Neural progenitor cell (in vitro differentiated cells): ENCODE measurements at places on chromosomes 11 and 22. TPM values are rescaled to one million over a fixed set of nuclear protein-coding genes. Genes with fewer than 3 reads are reported as not detected.
A peak's percentile ranks its signal among the peaks of the same experiment; 100 is the strongest.

DNA sequence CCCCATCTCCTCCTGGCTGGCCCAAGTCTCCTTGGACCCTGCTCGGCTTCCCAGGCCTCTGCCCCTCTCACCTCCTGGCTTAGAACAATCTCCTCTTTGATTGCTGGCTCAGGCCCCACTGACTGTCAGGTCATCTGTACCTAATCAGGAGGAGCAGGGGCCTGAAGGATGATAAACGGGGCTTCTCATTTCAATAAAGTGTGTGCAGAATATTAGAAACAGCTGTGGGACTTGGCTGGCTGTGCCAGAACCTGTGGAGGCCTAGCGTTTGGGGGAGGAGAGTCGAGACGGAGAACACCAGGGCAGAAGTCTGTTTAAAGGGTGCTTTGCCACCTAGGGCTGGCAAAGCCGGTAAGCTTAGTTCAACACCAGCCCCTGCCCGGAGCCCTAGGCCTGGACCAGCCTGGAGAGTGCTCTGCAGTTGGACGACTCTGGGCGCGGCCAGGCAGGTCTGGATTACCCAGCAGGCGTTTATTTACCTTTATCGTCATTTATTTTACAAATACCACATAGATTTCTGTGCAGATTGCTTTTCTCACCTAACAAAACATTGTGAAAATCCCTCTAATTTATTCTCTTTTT lies 10.1 kb upstream of the VSIG10L2 start:
- DNase-seq: no peak

The PICALM gene
- total RNA-seq: 119 and 204 TPM in 2 replicates

GRCh38 chr22:39601180-39601535 lies 30.6 kb downstream of the CACNA1I start:
- DNase-seq: no peak

The CNGA4 gene
- total RNA-seq: 0.15 TPM in 1 of 2 replicates, not detected in the other

GRCh38 chr22:46196278-46196677 lies 46.0 kb downstream of the PPARA start:
- no peak for DNase-seq

DNA sequence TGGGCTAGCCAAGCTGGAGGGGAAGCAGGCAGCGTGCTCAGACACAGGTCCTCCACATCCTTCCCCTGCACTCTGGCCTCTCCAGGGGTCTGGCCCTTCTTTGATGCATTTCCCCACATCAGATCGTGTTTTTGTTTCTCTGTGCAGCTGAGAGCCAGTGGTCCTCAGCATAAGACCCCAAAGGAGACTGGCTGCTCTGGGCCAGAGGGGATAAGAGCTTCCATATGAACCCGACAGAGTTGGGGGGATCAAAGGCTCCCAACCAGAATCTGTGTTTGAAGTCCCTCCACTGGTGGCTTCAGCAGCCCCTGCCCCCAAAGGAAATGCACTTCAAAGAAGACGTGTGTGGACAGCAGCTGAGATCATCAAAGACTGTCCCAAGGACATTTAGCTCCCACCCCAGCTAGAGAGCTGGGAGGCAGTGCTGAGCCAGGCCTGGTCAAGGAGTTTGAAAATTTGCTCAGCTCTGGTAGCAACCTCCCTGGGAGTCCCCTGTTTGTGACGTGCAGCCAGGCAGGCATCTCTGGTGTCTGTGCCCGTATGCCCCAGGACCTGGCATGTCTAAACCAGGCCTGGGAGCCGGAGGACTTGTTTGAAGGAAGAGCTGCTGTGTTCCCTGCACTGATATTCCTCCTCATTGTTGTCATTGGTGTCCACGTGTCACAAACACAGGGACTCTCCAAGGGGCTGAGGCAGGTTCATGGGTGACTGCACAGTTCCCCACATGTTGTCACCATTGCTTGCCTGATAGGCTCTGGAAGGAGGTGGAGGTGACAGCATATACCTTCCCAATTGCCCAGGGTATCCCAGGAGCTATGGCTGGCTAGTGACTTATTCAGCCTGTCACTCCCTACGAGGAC lies 99.0 kb downstream of the AMOTL1 start:
- DNase-seq: no peak

GRCh38 chr22:19984201-19984753 lies 32.3 kb downstream of the ARVCF start:
- no peak for DNase-seq

DNA sequence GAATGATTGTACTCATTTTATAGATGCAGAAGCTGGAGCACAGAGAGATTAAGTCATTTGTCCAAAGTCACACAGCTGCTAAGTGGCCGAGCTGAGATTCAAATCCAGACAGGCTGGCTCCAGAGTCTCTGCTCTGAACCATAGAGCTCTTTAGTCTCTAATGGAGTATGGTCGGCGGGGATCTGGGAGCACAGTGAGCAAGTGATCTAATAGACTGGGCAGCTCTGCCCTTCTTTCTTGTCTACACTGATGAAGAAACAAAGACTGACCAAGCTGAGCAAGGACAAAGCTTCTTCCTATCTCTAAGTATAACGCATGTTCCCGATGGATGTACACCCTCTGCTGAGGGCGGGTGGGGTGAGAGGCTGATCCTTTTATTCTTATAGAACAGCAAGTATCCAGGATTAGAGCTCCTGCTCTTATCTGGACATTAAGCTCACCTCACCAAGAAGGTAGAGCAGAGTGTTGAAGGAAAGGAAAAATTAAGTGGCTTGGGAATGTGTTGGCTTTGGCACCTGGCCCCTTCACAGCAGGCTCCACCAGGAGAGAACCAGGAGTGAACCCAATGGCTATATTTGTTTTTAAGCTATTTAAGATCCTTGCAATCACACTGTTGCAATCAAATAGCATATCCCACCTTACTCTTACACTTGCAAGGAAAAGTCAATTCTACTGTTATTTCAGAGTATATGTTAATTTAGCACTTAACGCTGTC lies 68.7 kb downstream of the ETS1 start:
- DNase-seq: no peak

The PLET1 gene
- not detected in 2 replicates for total RNA-seq

GRCh38 chr11:125947419-125948277 lies 1.8 kb downstream of the VSIG10L2 start:
- DNase-seq: no peak

DNA sequence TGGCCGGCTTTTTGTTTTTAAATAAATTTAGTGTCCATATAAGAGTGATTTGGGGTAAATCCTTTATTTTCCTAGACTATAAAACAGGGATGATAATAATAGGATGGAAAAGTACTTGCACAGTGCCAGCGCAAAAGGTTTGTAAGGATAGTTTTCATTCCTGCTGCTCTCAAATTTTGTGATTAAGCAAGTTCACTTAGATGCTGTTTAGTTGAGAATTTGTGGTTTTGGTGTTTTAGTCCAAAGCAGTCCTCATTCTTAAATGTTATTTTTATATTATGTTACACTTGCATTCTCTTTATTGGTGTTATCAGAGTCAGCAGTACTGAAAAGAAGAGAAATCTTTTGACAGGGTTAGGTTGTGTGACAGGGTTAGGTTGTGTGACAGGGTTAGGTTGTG lies 47.9 kb downstream of the PPP6R3 start:
- no peak for DNase-seq

- DNase-seq: no peak
These were observed 27.8 kb downstream of the ETS1 start for GRCh38 chr11:128559496-128560103.

The MMP10 gene
- total RNA-seq: 0.32 TPM in 1 of 2 replicates, not detected in the other

GRCh38 chr11:36030731-36031281 lies 86.9 kb downstream of the LDLRAD3 start:
- DNase-seq: no peak

The KCNE3 gene
- 1.2 and 1.3 TPM in 2 replicates for total RNA-seq

DNA sequence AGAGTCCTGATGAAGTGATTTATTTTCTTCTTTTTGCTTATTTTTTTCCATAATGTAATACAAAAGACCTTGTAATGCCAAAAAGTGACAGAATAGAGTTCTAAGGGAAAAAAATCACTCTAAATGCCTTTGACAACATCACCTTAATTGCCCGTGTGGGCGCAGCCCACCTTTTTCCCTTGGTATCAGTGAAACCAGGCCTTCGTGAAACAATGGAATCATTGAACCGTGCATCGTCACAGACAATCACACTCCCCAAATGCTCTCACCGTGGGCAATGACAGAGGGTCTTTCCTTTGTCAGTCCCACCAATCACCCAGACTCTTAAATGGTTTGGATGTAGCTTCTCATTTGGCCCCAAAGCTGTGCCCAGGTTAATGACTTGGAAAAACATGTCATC lies 9.6 kb upstream of the SLC6A5 start:
- DNase-seq: peak; percentile 53

DNA sequence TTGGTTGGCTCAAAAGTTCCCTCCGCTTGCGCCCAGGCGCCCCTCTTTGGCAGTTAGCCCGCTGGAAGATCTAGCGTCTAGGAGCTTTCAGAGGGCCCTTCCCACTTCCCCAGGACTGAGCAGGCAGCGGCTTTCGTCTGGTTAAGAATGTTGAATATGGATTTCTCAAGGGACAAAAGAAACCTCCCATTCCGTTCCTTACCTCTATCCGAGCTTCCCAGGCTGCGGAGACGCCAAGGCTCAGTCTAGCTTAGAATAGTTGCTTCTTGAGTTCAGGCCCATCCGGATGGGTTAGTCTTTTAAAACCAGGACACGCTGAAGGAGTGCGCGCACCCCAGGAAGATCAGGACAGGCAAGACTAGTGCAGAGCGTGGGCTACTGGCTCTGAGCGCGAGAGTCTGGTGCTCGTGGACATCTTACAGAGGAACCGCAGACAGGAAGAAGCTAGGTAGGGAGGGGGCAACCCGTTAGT lies 1.6 kb downstream of the NELL1 start:
- DNase-seq: peak; percentile 34

DNA sequence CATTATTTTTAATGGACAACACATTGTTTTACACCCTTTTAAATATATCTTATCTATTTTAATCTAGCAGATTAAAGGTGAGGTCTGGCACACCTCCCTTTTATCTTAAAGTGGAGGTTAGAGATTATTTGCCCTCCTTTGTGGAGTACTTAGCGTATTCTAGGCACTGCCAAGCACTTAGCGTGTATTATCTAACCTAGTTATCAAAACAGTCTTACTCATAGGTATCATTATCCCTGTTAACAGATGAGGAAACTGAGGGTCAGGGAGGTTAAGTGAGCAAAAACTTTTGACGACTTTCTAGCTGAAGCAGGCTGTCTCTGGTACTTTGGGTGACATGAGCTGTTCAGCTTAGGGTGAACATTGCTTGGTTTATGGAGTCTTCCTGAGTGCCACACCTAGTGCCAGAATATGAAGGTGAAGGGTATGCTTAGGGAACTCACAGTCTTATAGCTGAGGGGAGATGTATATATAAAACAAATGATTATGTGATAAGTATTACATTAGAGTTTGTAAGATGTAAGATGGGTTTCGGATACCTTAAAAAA lies 55.0 kb downstream of the ZNRF3 start:
- no peak for DNase-seq

The MMP7 gene
- not detected in 2 replicates for total RNA-seq

The RIMBP3C gene
- total RNA-seq: 0.81 and 1.2 TPM in 2 replicates

DNA sequence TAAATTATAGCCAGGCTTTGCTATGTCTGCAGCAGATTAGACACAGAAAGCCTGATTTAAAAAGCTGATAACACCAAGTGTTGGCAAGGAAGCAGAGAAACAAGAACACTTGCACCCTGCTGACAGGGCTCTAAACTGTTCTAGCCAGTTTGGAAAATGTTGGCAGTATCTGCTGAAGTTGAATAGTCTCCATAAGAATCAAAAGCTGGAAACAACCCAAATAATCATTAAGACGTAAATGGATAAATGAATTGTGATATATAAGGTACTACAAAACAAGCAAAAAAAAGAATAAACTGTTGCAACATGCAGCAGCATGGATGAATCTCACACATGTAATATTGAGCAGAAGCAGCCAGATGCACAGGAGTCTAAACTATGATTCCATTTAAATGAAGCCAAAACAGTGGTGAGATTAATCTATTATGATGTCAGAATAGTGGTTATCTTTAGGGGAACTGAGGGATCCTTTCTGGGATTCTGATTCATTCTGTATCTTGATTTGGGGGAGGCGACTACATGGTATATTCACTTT lies 40.4 kb upstream of the ADORA2A start:
- no peak for DNase-seq

- no peak for DNase-seq
These were observed 55.1 kb downstream of the MTMR3 start for GRCh38 chr22:29937940-29938693.

- no peak for DNase-seq
These were observed 16.4 kb downstream of the ATP5MG start for GRCh38 chr11:118417801-118418200.

GRCh38 chr22:44159221-44159620 lies 21.5 kb upstream of the PARVG start:
- DNase-seq: no peak

- no peak for DNase-seq
These were observed 17.9 kb downstream of the LINC01488 start for GRCh38 chr11:69499186-69499917.

GRCh38 chr11:1859004-1859403 lies 6.1 kb downstream of the LSP1 start:
- no peak for DNase-seq

- peak; percentile 50 for DNase-seq
These were observed 38.1 kb upstream of the ADA2 start for GRCh38 chr22:17257121-17258001.

DNA sequence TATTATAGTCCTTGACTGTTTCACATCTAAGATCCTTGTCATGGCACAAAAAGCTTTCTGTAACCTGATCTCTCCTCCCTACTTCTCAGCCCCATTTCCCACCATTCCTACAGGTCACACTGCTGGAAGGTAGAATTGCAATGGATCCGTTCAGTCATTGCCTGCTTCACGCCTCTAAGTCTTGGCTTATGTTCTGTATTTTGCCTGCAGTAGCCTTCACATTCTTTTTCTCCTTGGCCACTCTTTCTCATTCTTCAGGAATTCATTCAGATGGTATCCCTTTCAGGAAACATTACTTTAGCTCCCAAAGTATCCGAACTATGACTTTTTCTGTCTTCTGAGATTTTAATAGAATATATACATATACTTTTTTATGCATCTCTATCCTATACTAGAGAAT lies 731.5 kb downstream of the NTM start:
- DNase-seq: no peak

DNA sequence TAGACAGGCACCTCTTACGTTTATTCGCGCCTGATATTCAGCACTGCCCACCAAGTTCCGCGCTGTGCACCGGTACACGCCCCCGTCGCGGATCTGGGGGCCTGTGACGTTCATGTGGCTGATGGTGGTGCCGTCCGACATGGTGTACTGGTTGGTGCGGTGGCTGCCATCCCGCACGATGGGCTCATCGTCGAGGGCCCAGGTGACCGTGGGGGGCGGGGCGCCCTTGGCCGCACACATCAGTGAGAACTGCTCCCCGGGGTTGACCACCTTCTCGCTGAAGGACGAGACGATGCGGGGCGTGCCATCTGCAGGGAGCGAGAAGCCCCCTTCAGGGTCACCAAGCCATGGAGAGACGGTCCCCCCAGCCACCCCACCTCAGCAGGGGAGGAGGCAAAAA lies 190.8 kb downstream of the CEP164 start:
- no peak for DNase-seq

The CCDC188 gene
- not detected in 2 replicates for total RNA-seq

The LAYN gene
- 0.26 and 0.37 TPM in 2 replicates for total RNA-seq

The YPEL4 gene
- 0.22 TPM in 1 of 2 replicates, not detected in the other for total RNA-seq

DNA sequence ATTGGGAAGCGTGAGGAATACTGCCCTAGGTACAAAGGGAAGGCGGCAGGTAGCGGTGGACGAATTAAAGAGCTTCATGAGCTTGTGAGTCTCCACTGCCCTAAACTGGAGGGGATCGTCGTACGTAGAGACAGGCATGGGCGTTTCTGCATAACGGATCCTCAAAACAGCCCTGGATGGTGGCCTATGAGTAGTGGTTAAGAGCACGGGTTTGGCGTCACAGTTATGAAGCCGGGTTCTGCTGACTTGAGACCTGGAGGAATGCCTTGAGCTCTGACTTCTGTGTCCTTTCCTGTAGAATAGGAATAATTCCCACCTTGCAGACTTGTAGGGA lies 335 bp downstream of the TMEM138 start:
- no peak for DNase-seq
